ENCODE measurements at places on chromosomes 4 and X. TPM values are rescaled to one million over a fixed set of nuclear protein-coding genes. Genes with fewer than 3 reads are reported as not detected.

AREG gene
- 0.49 TPM for total RNA-seq

FAM114A1 gene
- total RNA-seq = 1.4 TPM

- DNase-seq = no peak
Measured at GRCh38 chr4:98608356-98608755, 50.1 kb downstream of the TSPAN5 start.

GRCh38 chrX:71565474-71566041 is 12.7 kb upstream of the GCNA start:
- DNase-seq = no peak

GRCh38 chrX:129493643-129494042 is 29.6 kb downstream of the SMARCA1 start:
- no peak for DNase-seq

DNA sequence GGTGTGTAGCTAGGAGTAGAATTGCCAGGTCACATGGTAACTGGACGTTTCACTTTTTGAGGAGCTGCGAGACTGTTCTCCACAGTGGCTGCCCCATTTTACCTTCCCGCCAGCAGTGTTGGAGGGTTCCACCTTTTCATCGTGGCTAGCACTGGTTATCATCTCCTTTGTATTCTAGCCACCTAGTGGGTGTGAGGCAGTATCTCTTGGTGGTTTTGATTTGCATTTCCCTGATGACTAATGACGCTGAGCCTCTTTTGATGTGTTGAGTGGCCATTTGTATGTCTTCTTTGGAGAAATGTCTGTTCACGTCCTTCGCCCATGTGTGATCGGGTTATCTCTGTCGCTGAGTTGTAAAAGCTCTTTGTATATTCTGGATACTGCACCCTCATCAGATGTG is 10.6 kb downstream of the ABCD1 start:
- no peak for DNase-seq

ARR3 gene
- not detected for total RNA-seq

GRCh38 chrX:40169193-40170101 is 71.7 kb upstream of the BCOR start:
- peak; percentile 67 for DNase-seq

All from activated naive CD4-positive, alpha-beta T cell treated with anti-CD3 and anti-CD28 coated beads, Interleukin-2, amount 50 U/mL, for 72 hours (primary cell).